Stimulated activated CD4-positive, alpha-beta T cell treated with anti-CD3 and anti-CD28 coated beads, TNF-alpha, amount 100 ng/mL, for 1 hour (primary cell): ENCODE measurements at places on chromosomes 2 and 18.

DNA sequence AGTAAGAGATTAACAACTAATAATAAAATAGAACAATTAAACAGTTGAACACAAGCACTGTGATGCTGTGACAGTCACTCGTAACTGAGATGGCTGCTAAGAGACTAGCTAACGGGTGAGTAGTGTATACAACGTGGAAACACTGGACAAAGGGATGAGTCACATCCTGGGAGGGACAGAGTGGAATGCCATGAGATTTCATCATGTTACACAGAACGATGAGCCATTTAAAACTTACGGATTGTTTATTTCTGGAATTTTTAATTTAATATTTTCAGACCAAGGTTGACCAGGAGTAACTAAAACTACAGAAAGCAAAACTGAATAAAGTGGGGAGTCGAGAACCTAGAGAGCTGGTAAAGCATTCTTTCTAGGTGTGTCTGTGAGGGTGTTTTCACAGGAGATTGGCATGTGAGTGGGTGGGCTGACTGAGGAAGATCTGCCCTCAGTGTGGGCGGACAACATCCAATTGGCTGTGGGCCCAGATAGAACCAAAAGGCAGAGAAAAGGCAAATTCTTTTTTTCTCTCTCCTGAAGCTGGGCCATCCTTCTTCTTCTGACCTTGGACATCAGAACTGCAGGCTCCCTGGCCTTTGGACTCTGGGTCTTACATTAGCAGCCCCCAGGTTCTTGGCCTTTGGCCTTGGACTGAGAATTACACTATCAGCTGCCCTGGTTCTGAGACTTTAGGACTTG is 14.6 kb downstream of the TMSB10 start:
- no peak for DNase-seq

DNA sequence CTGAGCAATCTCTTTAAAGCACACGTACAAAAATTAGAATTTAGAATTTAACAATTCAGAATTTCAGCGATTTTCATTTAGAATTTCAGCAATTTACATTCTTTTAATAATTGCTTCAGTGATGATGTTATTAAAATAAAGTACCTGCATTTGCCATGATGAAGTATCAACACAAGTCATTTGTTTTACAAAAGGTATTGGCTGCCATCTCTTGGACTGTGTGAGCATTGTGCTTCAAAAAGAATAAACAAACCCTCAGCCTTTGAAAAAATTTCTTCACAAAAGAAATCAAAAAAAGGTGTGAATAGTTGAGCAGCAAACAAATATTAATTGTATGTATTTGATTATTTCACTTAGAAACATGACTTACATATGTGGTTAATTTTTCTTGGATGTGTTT is 27.1 kb upstream of the ZC3H15 start:
- no peak for DNase-seq

GRCh38 chr2:195094330-195094729 is 562.7 kb upstream of the SLC39A10 start:
- DNase-seq = no peak

DNA sequence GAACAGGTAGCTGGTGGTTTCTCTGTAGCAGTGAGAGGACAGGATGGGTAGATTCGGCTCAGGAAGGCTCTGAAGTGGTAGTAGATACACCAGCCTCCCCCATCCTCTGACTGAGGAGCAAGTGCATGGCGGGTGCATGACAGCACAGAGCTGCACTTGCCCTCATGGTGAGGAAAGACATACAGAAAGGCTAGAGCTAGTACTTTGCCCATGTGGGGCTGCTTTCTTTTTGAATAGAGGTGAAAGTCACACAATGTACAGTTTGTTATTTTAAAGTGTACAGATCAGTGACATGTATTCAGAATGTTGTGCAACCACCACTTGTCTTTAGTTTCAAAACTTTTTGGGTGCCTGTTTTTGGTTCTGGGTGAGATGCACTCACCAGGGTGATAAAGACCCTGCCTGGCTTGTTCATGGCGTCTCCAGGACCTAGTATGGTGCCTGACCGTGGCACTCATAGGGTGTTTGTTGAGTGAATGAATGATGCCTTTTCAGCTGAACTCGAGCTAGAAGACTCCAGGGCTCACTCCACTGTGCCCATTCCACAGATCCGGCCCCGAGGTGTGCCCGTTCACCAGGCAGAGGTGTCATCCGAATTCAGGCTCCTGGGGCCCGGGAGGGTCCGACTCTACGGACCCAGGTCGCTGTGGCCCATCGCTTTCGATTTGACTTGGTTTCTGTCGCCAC is 421 bp upstream of the VAMP5 start:
- DNase-seq = no peak

- no peak for DNase-seq
These were observed 43.9 kb upstream of the PLB1 start for GRCh38 chr2:28451793-28452533.

- no peak for DNase-seq
These were observed 11.1 kb upstream of the SCG2 start for GRCh38 chr2:223613017-223613950.

- no peak for DNase-seq
These were observed 14.1 kb downstream of the LTBP1 start for GRCh38 chr2:32960647-32961403.

DNA sequence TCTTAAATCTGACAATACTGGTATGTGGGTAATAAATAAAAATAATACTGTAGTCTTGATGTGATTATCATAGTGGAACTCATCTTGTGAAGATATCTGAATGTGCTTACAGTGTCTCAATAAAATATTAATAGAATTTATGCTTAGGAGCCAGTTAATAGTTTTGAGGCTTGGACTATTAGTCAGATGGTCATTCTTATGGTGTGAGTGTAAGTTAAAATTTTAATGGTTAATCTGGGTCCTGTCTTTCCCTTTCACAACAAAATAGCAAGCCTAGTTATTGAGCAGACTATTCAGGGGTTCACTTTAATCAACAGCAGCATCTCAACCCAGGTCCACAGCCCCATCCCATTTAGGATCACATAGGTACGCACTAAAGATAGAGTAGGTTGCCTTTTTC is 138.9 kb downstream of the HAUS1 start:
- no peak for DNase-seq

GRCh38 chr2:64700133-64700809 is 46.6 kb upstream of the SERTAD2 start:
- no peak for DNase-seq

DNA sequence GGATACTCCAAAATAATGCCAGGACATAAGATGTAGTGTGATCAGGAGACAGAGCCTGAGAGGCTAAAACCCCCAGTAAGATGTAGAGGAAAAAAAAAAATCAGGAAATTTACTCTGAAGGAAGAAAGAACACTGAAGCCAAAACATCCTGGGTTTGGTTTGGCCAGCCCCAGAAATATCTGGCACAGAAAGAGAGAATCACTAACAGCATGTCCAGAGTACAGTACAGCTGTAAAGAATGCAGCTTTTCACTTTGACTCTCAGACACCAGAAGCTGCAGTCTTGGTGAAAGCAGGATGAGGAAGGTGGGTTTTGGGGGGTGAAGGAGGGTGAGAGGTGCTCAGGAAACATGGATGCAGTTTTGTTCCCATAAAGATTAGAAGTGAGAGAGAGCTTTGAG is 1577.7 kb upstream of the ACVR2A start:
- DNase-seq = no peak

DNA sequence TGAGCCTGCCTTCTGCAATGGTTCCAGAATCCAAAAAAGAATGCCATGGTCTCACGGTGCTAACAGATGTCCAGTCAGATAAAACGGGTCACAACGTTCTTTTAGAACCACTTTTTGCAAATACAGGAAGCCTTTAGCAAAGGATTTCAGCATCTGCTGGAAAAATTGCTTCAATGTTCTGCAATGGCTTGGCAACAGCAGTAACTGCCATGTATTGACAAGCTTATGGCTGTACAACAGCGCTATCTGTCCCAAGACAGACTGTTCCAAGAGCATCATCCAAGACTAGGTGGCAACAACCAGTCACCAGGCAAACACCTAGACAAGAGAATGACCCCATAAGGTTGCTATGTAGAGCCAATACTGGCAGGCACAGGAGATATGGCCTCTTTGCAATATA is 37.6 kb upstream of the RIOK3 start:
- no peak for DNase-seq

- no peak for DNase-seq
These were observed 451.9 kb downstream of the ARHGAP15 start for GRCh38 chr2:143581134-143581533.

DNA sequence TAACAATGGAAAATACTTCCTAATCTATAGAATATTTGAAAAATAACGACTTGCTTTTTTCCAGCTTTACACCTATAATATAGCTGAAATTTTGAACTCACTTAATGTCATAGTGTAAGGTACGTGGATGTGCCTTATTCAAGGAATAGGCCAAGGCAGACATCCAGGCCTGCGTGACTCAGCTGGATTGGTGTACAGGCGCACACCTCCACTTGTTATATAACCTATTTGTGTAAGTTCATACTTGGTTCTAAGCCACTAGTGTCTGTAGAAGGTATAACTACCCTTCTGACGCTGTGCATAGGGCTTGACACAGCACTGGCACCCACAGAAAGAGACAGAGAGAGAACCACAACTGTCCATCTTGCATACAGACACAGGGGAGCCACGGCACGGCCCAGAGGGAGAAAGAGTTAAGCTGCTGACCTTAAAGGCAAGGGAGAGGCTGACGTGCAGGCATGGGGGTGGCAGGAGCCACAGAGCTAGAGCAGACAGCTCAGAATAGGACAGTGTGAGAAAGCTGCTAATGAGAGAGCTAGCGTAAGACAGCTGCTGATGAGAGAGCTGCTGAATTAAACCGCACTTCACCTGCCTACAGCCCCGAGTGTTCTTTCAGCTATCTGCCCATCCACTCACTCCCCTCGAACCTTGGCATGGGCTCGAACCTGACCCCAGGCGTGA is 16.1 kb downstream of the CCDC178 start:
- no peak for DNase-seq

- no peak for DNase-seq
These were observed 5.8 kb upstream of the DTYMK start for GRCh38 chr2:241692448-241692847.

- no peak for DNase-seq
These were observed 59.3 kb downstream of the DPP4 start for GRCh38 chr2:162014751-162015150.

- no peak for DNase-seq
These were observed at the start of gene ERMN for GRCh38 chr2:157325786-157326185. TSS of gene ERMN (minus strand) at chr2:157325824. CDS start at chr2:157325642, 182 bp downstream.

DNA sequence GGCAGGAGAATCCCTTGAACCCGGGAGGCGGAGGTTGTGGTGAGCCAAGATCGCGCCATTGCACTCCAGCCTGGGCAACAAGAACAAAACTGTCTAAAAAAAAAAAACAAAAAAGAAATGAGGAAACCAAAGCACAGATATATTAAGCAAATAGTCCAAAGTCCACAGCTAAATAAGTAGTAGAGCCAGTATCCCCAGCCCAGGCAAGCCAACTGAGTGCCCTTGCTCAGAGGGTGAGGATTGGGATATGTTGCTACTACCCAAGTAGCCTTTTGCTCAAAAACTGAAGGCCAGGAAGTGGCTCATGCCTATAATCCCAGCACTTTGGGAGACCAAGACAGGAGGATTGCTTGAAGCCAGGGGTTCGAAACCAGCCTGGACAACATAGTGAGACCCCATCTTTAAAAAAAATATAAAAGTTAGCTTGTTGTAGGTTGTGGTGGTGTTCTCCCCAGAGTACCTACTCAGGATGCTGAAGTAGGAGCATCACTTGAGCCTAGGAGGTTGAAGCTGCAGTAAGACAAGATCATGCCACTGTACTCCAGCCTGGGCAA is 5.4 kb downstream of the CFAP36 start:
- no peak for DNase-seq

DNA sequence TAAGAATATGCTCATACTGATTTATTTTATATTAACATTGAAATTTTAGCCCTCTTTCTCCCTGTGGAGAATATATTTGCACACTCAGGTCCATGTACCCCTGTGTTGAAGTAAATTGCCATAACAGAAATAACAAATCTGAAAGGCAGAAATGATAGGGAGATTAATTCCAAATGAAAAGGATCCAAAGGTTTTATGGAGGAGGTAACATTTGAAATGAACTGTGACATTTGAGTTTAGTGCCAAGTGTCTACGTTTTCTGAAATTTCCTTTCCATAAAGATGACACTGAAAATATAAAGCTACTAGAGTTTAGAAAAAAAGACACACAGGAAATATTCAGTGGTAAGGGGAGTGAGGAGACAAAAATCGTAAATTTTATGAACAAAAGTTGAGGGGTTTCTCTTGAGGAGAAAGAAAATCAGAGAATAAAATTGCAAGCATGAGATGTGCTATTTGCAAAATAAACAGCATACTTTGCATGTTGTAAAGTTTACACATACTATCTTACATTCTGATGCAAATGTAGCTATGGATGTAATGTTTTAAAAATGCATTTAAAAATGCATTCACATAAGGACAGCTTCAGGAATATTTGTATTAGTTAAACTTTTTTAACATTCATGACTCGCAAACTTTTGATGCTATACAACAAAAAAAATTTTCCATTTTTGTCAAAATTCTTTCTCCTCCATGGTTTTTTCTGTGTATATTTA is 69.5 kb downstream of the BAZ2B start:
- DNase-seq = no peak

GRCh38 chr18:41096504-41096903 is 858.5 kb upstream of the PIK3C3 start:
- DNase-seq = no peak

- DNase-seq = no peak
These were observed 49.0 kb downstream of the CDK15 start for GRCh38 chr2:201855356-201855755.

DNA sequence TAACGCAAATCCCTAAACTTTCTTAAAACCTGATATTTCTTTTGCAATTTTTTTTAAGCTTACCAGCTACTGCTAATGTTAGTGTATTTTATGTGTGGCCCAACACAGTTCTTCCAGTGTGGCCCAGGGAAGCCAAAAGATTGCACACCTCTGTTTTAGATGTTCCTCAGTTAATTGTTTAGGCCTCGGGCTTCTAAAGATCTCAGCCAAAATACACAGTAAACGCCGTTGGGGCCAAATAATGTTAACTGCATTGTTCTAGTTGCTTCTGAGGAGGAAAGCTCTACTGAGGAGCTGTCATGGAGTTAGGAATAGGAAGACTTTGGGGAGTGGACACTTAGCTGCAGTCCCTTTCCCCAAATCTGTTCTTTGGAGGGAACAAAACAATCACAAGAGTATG is 2.0 kb downstream of the HSPE1 start:
- DNase-seq = no peak

DNA sequence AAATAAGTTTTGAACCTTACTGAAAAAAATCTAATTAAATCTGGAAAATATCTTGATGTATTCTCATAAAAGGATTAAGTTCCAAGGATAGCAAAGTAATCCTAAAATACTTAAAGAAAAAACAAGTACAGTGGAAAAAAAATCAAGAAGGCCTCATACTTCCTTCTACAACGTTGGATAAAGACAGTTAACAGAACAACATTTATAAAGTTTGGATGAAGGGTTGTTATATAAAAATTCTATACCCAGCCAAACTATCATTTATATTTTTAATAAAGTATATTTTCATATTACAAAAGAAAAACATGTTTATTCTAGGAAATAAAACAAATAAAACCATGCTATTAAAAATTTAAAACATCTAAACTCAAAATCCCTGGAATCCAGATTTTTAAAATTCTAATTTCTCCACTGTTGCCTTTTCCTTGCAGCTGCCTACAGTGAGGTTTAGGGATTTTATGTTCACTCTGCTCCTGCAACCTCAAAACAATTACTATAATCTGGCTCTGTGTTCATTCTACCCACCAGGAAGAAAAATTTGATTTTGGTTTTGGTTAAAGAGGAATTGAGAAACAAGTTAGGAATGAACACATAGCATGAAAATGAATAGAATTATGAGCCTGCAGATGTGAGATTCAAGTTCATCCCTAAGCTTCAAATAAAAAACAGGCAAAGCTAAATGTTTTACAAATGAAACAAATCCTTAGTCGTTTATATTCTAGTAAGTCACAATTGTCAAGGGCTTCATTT is 142.8 kb downstream of the LPIN1 start:
- DNase-seq = no peak
